ENCODE measurements at places on chromosomes 4 and X.

DNA sequence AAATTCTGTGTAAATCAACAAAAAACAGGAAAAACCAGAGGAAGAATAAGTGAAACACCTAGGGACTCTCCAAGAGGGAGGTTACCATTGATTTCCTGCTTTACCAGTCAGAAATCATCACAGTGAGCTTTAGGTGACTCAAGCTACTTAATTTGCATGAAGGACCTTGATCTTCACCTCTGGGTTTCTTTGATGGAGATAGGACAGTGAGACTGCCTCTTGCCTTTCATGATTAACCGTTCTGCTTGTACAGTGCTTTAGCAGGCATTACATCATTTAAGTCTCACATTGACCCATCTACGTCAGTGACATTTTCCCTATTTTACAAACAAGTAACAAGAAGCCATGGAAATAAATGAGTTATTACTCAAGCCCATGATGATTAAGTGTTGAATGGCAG, 3.4 kb upstream of the GK start:
- DNase-seq: no peak

GRCh38 chr4:154044742-154045485, 256.0 kb upstream of the SFRP2 start:
- DNase-seq: no peak

GRCh38 chr4:13081830-13082229, 402.3 kb downstream of the RAB28 start:
- DNase-seq: no peak

GRCh38 chr4:86014599-86014998, 345.3 kb downstream of the MAPK10 start:
- no peak for DNase-seq

DNA sequence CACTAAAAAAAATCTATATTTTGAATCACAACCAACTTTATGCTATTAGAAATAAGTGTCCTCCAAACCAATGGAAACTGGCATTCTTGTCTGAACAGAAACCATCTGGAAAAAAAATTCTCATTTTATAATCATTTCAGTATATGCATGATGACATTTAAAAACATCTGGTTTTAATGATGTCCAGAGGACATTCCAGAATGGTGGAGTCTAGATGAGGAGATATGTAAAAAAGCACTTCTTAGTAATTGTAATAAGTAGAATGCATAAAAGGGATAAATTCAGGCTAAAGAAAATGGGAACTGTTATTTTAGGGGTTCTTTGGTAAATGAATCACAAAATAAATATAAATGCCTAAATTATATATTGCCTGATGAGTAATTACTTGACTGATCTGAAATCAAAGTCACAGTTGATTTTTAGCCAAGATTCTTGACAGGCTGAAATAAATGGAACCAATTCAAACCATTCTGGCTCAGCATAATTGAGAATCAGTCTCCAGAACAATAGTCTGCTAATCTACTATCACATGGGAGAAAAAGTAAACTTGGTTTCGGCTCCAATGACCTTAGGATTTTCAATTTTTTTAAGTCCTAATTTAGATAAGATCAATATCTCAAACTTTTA, 636.6 kb downstream of the FAT4 start:
- no peak for DNase-seq

- no peak for DNase-seq
Observed at GRCh38 chr4:123351713-123352112, 44.9 kb upstream of the SPRY1 start.

GRCh38 chr4:52657618-52658501, 1.2 kb downstream of the USP46 start:
- DNase-seq: no peak

DNA sequence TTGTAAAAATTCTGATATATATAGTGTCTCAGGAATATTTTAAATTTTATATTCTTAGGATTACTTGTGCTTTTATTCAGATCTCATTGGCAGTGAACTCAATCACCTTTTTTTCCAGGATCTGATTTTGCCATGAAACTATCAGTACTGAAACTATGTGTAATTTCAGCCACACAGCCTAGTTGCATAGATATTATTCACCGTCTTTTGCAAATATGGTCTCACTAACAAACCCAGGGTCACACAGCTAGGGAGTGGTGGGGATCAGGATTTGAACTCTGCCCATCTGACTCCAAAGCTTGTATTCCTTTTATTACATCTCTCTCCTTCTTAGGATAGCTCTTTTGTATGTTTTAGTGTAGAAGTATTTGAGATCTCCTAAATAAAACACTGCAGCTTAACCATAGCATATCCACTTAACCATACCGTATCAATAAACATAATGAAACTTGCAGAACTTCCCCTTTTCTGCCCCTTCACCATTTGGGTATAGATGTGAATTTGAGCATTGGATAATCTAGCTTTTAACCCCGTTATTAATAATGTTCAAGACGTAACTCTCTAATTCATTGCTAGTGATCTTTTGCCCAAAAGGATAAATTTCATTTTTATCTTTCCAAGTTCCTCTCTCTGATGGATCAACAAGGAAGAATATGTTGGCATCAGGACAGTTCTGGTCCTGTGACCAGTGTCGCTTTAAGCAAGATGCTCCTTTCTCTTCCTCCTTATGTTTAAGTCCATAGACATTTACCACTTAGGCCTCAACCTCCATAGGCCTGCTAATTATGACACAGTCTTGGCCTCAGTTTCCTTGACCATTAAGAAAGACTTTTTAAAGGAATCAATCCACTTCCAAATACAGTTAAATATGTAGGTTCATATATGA, 74.6 kb downstream of the RAPGEF2 start:
- DNase-seq: peak; percentile 8

DNA sequence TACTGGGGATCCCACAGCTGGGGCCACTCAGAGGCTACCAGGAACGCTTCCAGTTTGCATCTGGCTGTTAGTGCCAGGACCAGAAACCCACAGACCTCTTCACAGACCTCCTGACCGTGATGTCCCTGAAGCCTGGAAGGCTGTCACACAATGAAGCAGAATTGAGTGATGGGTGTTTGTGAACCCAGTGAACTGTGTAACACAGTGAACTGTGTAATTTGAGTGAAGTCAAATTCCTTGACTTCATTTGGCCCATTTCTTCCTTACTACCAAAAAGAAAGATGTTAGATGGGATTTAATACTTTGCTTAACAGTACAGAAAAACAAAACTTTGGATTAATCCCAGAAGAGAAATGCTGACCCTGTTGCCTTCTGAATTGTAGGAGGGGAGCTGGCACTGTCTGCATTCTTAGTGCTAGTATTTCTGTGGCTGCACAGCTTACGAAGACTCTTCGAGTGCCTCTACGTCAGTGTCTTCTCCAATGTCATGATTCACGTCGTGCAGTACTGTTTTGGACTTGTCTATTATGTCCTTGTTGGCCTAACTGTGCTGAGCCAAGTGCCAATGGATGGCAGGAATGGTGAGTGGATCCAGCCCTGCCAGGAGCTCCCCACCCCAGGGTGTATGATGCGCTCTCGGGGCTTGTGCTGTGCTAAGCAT, 17.8 kb downstream of the SRD5A3 start:
- DNase-seq: no peak

DNA sequence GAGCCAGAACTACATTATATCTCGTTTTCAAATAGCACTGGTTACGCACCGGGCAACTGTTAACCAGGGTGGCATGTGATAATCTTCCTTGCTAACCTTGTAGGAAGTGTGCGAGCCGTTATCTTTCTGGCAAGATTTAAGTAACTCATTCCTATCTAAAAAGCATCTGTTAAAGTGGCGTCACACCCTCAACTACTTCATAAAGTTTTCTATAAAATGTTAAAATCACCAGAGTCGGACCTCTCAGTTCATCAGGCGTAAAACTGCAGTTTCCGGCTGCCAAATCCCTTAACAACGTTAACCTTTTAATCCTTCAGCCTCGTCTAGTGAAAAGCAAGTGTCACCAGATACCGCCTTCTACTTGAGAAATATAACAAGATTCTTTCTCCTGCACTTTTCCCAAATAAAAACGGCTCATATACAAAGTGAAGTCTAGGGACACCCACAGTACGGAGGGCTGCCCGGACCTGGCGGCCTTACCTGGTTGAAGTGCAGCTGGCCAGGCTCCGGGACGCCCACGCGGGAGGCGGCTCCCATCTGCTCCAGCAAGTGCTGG, 1.2 kb downstream of the SLC39A8 start:
- DNase-seq: no peak

GRCh38 chr4:146637621-146638332, 916 bp upstream of the POU4F2 start:
- DNase-seq: no peak

- DNase-seq: no peak
Observed at GRCh38 chr4:48570646-48571220, 80.7 kb downstream of the ZAR1 start.

DNA sequence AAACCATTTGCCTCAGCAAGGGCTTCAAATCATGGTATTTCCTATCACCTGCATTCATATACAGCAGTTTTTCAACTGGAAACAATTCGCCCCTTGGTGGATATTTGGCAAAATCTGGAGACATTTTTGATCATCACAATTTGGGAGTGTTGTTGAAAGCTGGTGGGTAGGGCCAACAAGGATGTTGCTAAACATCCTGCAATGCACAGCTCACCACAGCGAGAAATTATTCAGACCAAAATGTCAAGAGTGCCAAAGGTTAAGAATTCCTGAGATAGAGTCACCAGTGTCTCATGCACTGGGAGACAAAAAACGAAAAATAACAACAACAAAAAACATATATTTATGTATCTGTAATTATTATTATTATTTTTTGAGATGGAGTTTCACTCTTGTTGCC, 435.2 kb upstream of the CTSO start:
- no peak for DNase-seq

GRCh38 chrX:137574784-137575293, 8.9 kb downstream of the ZIC3 start:
- DNase-seq: no peak

- no peak for DNase-seq
Observed at GRCh38 chrX:124827258-124827845, 481.0 kb downstream of the SH2D1A start.

DNA sequence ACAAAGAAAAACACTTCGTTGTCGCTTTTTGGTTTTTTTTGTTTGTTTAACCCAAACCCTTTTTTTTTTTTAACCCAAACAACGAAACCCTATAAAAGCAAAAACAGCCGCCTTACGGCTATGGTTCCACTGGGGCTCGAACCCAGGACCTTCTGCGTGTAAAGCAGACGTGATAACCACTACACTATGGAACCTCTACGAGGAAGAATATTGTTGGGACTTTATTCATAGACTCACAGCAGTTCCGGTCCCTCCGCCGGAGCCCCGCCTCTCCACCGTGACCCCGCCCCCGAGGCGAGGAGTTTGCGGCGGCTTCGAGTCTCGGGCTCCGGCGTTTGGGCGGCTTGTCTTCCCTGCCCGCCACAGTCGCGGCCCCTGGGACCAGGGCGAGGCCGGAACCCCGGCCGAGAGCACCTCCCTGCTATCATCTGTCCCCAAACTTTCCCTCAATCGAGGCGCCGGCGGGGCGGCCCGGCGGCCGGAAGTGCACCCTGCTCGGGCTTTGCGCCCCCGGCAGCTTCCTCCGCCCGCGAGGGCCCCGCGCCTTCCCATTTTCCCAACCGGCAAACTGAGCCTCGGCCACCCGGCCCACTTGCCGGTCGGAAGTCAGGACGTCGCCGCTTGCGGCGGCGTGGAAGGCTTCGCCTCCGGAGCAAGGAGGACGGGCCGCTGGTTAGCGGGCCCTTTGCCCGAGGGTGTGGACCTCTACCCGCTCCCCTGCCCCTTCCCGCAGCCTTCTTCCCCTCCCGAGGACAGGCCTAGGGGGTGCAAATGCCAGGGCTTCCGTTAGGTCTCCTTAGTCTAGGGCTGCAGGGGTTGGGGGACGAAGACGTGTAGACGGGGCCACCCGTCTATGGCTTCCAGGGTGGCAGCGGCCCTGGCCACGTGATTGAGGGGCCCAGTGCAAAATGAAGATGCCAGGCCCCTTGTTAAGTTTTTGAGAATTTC, 3.2 kb upstream of the RS1 start:
- peak; percentile 44 for DNase-seq

DNA sequence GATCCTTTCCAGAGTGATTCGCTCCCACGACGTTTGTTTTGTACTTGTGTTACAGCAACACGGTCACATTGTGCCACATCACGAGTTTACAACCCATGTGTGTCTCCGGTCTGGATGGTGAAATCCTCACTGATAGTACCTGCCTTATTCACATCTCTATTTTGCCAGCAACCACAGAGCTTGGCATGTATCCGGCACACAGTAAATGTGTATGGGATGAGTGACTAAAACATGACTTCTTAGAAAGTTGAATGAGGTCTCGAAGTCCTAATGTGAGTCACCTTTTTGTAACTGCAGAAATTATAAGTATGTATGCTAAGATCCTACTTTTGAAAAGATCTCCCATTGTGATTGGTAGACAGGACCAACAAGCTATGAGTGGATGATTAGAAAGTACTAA, 7.5 kb downstream of the STOX2 start:
- DNase-seq: no peak

DNA sequence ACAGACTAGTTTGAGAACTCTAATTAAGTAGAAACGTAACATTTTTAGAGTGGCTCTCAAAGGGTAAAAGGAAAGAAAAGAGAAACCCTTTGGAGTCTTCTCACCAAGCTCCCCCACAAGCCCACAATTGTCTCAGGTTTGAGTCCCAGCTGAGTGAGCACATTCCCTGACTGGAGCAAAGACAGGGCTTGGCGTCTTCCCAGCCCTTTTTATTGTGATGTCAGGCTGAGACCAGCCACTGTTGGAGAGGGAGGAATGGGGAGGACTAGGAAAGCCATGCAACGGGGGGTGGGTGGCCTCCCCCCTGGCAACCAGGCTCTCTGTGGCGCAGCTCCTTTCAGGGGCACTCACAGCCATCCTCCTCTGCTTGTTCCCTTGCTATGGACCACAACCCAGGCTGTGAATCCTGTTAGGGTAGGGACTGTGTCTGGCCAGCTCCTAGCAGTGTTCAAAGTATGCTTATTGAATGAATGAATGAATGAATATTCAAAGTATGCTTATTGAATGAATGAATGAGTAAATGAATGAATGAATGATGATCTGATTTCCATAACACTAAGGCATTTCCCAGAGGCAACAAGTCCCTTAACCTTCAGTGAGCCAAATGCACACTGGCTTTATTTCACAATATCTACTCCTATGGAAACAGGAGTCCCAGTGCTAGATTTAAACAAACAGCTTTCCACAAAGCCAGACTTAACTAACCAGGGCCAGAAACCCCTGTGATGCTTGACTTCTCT, 413.3 kb downstream of the MID1IP1 start:
- DNase-seq: no peak

GRCh38 chrX:69021141-69021960, 143.9 kb downstream of the PJA1 start:
- DNase-seq: no peak

DNA sequence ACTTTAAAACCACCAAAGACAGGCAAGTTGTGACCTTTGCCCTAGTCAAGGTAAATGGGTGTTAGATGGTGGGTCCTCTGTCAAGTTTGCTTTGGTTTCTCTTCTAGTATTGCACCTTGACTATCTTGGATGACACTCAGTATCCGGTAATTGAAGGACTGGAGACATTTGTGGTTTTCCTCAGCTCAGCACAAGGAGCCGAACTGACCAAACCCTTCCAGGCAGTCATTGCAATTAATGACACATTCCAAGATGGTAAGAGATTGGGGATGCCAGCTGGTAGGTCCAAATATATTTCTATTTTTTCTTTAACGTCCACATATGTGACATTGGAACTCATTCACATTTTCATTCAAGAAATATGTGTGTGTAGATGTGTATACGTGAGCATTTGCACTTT, 69.3 kb upstream of the ANXA3 start:
- no peak for DNase-seq
